ENCODE measurements at places on chromosomes 2 and 18.

- no peak for DNase-seq
These were observed 509.6 kb upstream of the SYT4 start for GRCh38 chr18:43786893-43787292.

DNA sequence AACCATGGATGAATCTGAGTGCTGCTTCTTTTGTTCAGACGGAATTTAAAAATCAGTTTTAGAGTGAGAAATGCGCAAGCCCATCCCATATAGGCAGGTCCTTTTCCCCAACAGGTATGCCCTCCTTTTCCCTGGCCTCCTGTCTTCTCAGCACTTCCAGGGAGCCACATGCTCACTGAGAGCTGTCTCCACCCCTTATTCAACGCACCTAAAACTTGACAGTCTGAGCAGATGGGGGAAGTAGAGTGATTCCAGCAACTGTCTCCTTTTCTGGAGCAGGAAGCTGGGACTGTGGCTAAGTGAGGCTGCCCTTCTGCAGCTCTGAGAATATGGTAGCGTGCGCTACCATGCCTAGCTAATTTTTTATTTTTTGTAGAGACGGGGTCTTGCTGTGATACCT is 53.1 kb upstream of the NOSTRIN start:
- DNase-seq: no peak

DNA sequence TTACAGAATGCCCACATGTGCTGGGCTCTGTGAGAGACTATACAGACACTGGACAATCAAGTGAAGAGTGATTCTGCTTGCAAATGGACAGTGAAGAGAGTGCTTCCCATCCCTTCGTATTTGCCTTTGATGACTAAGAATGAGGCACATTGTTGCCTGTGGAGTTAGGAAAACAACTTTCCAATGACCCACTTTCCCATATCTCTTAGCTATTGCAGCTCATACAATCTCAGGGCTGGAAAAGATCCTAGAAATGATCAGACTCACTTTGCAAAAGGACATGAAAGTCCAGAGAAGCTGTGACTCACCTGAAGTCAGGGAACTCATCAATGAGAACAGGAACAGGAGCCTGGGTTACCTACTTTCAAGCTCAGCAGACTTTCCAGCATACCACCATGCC is 440.5 kb upstream of the TCF4 start:
- no peak for DNase-seq

GRCh38 chr2:173815772-173816171 is 149.4 kb downstream of the SP3 start:
- no peak for DNase-seq

DNA sequence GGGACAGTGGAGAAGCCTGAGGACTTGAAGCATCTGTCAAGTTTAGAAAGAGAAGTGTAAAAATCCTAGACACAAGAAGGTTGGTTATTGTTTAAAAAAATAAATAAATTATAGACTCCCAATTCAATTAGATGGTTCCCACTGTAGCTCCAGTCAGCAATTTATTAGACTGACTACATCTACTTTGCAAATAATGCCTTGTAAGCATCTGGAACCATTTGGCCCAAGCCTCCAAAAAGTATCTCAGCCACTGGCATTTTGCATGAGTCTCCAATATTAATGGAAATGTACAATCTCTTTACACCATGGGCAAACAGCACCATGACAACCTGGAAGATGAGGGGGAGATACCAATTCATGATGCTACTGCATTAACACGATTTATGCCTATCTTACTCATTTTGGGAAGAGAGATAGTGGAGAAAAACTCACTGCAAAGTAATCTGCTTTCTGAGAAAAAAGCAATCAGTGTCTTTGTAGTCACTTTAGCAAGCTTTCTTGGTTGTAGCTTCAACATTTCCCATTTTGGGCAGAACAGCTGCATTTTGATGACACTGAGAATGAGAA is 2.8 kb downstream of the NYAP2 start:
- DNase-seq: no peak

DNA sequence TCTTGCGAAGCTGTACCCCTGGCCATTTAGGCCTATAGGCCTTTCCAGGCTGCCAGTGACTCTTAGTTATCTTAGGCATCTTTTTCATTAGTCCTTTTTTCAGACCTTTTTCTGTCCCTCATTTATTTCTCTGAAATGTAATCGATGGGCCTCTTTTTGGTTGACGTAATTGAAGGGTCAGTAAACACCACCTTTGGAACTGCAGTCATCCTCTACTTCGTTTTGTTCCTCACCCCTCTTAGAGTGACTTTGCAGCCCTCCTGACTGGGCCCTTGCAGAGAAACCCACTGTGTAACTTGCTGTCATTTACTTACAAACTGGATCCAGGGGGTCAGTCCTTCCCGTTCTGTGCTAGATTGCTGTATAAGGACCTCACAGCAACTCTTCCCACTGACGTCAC is 23.2 kb downstream of the CENPO start:
- no peak for DNase-seq

- no peak for DNase-seq
These were observed 30.8 kb upstream of the HPCAL1 start for GRCh38 chr2:10271946-10272345.

GRCh38 chr2:176484838-176485237 is 215.6 kb downstream of the MTX2 start:
- DNase-seq: no peak

DNA sequence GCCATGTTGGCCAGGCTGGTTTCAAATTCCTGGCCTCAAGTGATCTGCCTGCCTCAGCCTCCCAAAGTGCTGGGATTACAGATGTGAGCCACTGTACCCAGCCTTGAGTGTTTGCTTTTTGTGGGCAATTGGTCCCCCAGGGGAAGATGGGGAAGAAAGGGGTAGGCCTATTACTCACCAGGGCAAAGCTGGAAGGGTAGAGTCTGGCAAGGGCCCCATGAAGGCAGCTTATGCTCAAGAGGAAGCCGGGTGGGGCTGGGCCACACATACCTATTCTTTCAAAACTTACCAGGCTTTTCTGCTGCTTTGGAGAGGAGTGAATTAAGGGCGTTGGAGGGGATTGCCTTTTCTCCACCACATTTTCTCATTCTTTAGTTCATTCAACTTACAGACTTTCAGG is 24.5 kb upstream of the CD28 start:
- DNase-seq: no peak

- peak; percentile 47 for DNase-seq
These were observed 529.8 kb upstream of the VRK2 start for GRCh38 chr2:57516698-57517340.

GRCh38 chr2:153917570-153917969 is 45.8 kb downstream of the GALNT13 start:
- no peak for DNase-seq

DNA sequence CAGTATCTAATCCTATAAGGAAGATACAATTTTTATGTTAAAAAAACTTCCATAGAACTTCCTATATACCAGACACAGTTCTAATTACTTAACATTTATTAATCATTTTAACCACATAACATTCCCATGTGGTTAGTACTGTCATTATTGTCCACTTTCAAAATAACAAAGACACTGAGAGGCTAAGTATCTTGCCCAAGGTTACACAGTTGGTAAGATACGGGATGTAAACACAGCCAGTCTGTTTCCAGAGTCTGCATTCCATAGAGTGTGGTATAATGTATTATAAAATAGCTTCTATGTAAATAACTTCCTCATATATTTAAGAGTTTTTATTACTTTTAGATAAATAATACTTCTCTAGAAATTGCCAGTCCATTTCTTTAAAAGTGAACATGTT is 383.3 kb upstream of the ETAA1 start:
- no peak for DNase-seq

DNA sequence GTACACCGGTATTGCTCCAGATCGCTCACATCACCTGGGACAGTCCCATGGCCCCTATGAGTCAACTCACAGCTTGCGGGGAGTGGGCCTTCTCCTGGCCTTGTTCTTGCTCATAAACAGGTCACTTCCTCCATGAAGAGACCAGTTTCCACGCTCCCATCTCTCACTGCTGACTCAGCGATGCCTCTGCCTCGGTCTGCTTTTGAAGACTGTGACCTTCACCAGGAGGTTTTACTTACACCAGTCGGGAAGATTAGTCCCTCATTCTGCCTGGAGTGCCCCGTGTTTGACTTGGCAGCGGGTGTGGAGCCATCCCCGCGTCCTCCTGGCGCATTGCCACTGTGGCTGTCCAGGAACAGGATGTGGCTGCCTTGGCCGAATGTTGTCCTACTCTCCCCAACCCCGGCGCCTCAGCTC is 159.8 kb downstream of the RHBDD1 start:
- DNase-seq: peak; percentile 30

DNA sequence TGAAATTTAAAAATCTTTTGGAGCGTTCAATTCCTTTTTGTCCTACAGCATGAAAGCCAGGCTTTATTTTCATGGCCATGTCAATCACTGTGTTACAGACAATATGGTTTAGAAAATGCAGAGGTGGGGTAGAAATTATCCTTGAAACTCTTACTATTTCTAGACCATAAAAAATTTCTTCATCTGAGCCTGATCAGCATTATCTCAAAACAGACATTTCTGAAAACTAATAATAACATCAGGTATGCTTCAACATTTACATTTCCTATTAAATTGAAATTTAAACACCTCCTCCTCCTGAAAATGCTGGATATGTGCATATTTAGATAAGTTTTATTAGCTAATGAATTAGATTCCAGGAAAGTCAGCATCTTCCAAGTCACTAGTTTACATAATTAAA is 570.6 kb downstream of the RIT2 start:
- DNase-seq: no peak

- DNase-seq: no peak
These were observed 75.6 kb downstream of the MBP start for GRCh38 chr18:77057006-77057395.

- DNase-seq: no peak
These were observed 151.7 kb upstream of the FOSL2 start for GRCh38 chr2:28240937-28241336.

- DNase-seq: no peak
These were observed 3.1 kb upstream of the GALNT1 start for GRCh38 chr18:35578481-35578880.

DNA sequence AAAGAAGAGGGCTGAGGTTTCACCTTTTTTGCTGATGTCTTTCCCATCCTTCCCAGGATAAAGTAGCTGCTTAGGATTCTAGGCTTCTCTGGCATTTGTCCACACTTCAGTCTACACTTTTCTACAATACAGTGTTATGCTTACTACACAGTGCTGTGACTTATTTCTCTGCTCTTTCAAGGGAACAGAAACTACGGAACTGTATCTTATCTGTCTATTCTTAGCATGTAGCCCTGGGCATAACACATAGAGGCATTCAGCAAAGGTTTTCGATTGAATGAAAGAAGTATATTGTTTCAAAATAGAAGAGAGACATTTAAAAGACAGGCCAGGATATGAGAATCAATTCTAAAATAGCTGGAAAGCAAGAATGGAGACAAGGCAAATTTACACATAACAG is 110.9 kb downstream of the ARHGEF33 start:
- no peak for DNase-seq

GRCh38 chr2:101622210-101623030 is 75.1 kb upstream of the MAP4K4 start:
- peak; percentile 79 for DNase-seq

GRCh38 chr2:186751790-186752189 is 57.9 kb downstream of the FAM171B start:
- DNase-seq: no peak

- DNase-seq: peak; percentile 72
These were observed 48.2 kb upstream of the PAPOLG start for GRCh38 chr2:60707750-60708371.

- DNase-seq: no peak
These were observed 63.2 kb downstream of the KCMF1 start for GRCh38 chr2:85034158-85034557.

DNA sequence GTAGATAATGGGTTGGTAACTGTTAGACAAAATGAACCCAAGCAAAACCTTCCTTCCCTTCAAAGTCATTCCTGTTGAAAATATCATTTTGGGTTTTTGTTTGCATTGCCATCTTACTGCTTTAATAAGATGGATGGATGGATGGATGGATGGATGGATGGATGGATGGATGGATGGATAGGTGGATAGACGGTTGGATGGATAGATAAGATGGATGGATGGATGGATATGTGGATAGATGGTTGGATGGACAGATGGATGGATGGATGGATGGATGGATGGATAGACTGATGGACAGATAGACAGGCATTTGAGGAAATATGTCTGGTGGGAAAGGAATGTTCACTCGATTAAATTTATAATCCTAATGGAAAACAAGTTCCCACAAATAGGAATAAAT is 133.2 kb downstream of the COL4A4 start:
- DNase-seq: no peak

GRCh38 chr2:26945991-26946750 is 24.3 kb upstream of the MAPRE3 start:
- no peak for DNase-seq

DNA sequence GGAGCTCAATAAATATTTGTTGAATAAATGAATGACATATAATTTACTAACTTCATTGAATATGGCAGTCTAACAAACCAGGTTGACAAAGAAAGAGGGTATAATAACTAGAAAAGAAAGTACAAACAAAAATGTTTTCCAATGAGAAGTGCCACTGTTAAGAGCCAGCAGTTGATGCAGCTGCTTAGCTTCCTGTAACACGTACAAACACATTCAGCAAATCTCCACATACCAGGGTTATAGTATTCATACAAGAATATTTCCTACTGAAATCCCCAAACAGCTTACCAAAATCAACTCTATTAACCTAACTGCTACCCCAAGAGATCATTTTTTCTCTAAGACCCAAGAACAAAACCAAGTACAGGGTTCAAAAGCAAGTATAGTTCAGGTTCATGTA is 77.7 kb downstream of the THADA start:
- DNase-seq: no peak

GRCh38 chr18:79494936-79495335 is 99.2 kb downstream of the NFATC1 start:
- DNase-seq: no peak

DNA sequence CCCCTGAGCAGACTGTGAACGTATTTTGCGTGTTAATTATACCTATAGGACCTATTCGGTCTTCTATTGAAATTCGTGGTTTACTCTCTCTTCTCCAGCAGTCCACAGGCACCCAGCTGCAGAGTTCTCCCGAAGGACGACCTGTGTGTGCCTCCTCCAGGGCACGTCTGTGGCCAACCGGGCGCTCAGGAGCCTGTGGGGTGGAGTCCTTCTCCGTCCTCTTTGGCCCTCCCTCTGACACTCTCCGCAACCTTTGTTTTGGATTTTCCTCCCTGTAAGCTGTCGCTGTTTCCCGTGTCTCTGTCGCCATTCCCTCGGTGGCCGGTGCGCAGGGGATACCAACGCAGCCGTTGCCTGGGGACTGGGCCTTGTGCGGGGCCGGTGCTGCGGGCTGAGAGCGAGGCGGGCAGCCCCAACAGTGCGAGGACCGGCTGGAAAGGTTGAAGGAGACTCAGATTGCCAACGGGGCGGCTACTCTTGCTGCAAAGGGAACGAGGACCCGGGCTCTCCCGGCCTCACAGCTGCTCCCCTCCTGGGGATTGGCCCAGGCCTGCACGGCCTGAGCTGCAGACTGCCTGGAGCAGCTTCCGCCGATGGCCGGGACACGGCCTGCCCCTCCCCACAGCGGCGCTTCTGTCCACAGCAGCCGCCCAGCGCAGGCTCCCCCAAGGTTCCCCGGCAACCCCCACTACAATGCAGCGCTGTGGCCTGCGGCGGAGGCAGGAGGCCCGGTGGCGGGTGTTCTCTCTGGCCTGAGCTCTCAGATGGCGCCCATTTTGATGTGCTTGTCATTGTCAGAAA is 221.0 kb downstream of the MTX2 start:
- DNase-seq: no peak
